ENCODE measurements at places on chromosomes 2 and 18.

DNA sequence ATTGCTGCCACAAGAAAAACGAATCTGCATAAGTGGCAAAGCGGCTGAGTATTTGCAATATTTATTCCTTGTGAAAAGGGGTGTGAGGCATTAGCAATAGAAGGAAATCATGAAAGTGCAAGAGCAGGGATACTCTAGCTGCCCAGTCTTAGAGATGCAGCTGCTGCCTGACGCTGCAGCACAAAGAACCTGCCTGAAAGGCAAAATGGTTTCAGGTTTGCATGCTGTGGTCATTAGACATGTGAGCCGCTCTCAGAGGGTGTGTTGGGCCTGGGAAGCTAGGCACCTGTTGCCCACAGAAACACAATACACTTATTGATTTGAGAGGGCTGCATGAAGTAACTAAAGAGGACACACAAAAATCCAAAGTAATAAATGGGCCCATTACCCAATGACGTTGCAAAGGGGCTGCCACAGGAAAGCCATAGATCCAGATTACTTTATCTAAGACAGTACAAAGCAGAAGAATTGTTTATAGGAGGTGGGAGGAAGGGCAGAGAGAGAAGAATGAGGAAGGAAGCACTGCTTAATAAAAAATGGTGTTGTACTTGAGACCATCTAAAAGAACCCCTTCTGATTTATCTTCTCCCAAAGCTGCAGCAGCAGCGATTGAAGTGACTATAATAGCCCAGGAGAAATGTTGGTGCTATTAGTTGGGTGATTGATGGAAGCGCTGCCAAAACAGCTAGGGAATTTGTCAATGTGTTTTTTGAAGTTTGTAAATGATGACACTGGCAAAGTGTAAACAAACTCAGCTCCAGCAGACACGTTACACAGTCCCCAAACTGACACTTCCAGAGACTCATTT is 492.4 kb upstream of the ACVR2A start:
- no peak for DNase-seq

- DNase-seq = peak; percentile 86
Measured at GRCh38 chr2:231714639-231715498, 6.5 kb downstream of the PTMA start.

DNA sequence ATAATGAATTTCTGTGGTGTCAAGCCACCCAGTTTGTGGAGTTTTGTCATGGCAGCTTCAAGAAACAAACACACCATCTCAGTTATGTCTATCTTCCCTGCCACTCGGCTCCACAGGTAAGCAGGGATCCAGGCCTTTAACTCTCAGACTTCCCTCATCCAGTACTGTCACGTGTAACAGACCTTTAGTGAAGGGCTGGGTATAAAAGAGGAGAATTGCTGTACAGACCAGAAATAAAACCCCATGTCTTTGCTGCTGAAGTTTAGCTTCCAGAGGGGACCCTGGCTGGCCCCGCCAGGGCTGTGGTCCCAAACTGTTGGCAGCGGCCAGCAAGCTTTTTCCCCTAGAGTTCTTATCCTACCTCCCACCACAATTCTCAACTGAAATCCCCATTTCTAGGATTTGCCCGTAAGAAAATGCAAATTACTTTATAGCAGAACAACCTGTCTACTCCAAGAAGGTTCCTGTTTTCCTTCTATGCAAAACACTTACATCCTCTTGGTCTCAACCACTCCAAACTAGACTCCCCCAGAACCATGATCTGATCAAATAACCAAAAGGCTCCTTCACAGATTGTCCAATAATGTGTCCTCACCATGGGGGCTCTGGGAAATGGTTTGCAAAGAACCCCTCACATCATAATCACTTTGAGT is 438.0 kb upstream of the ID2 start:
- DNase-seq = no peak

DNA sequence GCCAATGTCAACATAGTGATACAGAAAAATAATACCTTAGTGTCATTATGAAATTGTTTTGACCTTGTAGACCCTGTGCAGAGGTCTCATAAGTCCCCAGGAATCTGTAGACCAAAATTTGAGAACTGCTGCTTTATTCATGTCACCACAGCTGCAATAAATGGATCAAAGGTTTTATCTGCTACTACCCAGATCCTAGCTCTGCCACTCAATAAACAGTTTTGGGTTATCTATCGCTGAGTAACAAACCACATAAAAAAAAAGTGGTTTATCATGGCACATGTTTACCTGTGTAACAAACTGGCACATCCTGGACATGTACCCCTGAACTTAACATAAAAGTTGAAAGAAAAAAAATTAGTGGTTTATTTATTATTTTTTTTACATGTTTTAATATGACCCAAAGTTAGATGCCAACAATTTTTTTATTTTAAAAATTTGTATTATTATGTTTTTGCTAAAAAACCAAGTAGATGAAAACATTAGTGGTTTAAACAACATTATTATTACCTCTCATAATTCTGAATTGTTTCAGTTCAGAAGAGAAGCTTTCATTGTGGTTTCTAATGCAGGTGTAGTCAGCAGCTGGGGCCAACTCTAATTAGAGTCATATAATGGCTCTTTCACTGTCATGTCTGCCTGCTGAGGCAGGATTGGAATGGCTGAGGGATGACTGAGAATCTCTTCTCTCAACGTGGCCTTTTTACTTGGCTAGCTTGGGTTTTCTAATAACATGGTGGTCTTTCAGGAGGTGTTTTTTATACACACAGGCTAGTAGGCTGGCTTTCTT is 103.3 kb upstream of the SLC38A11 start:
- DNase-seq = no peak

DNA sequence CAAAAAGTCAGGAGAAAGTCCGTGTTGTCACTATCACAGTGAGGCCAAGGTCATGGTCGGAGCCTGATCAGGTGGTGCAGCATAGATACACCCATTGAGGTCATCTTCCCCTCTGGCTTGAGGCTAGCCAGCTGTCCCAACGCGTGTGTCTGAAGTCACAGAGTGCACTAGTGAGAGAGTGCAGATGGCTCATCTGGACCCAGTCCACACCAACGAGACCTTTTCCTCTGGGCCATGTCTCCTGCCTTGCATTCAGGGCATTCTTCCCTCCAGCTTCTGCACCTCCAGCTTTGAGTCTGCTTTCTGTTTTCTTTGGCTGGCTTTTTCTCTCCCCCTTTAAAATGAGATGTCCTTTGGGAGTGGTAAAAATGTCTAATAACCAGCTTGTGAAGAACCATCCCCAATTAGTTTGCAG is 146.9 kb downstream of the TDRD15 start:
- DNase-seq = no peak

DNA sequence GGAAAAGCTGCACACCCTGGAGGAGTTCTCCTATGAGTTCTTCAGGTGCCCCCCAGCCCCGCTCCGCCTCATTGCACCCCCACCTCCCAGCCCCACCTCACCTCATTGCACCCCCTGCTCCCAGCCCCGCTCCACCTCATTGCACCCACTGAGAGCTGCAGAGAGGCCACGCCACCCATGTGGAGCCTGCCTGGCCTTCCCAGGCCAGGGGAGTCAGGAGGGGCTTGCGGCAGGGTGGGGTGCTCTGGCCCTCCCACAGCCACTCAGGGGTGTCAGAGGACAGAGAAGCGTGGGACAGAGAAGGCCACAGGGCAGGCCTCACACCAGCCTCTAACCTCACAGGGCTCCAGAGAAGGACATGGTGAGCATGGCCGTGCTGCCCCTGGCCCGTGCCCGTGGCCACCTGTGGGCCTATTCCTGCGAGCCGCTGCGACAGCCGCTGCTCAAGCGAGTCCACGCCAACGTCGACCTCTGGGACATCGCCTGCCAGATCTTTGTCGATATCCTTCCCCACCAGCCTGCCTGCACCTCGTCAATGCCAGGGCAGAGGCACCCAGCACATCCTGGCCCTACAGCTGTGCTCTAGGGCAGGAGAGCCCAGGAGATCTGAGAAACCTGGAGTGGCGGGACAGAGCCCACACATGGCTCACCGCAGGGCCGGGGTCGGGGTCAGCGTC is 15.0 kb upstream of the GPR17 start:
- no peak for DNase-seq

DNA sequence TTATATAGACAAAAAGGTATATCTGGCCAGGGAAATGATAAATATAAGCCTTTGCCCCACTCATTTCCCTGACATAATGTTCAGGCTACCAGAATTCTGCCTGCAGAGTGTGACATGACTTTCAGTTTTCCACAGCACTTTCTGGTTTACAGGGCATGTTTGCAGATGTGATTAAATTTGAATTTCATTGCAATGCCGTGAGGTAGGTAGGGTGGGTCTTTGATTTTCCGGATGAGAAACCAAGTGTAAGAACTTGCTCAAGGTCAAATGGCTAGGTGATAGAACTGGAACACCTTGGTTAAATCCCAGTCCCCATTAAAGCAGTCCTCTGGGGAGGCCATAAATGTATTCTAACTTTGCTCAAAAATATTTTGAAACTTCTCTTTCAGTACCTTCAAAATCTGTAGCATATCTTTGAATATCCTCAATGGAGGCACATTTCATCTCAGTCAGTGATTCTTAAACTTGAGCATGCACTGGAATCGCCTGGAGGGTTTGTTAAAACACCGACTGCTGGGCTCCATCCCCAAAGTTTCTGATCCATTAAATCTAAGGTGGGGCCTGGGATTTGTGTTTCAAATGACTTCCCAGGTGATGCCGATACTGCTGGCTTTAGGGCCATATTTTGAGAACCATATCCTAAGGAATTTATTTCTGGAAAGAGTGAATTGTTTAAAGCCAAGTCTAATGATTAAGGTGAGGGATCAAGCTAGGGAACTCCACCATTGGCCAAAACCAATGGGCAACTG is 35.0 kb downstream of the MRPL33 start:
- no peak for DNase-seq

DNA sequence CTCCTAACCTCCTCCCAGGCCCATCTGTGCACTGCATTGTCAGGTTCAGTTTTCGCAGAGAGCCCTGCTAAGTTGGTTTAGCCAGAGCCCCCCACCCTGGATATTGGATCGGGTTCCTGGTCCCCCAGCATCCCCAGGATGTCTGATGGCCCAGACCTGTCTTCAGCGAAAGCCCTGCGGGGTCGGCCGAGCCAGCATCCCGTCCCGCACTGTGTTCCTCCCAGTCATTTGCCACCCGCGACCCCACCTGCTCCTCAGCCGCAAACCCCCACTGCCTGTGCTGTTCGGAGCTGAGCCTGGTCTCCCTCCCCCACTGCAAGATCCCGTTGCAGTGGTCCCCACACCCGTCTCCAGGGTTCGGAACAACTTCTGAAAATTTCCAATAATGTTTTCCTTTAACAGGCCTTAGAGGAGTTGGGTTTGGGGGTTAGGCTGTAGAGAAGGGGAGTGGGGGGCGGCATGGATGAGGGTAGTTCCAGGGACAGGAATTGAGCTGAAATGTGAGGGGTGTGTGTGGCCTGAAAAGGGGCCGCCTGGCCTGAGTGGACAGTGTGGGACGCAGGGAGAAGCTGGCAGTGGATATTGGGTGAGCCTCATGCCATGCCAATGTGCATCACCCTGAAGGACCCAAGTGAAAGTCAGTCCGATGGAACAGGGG is 1.6 kb upstream of the COPS9 start:
- DNase-seq = no peak

GRCh38 chr2:122255924-122256323 is 500.5 kb downstream of the TSN start:
- no peak for DNase-seq

DNA sequence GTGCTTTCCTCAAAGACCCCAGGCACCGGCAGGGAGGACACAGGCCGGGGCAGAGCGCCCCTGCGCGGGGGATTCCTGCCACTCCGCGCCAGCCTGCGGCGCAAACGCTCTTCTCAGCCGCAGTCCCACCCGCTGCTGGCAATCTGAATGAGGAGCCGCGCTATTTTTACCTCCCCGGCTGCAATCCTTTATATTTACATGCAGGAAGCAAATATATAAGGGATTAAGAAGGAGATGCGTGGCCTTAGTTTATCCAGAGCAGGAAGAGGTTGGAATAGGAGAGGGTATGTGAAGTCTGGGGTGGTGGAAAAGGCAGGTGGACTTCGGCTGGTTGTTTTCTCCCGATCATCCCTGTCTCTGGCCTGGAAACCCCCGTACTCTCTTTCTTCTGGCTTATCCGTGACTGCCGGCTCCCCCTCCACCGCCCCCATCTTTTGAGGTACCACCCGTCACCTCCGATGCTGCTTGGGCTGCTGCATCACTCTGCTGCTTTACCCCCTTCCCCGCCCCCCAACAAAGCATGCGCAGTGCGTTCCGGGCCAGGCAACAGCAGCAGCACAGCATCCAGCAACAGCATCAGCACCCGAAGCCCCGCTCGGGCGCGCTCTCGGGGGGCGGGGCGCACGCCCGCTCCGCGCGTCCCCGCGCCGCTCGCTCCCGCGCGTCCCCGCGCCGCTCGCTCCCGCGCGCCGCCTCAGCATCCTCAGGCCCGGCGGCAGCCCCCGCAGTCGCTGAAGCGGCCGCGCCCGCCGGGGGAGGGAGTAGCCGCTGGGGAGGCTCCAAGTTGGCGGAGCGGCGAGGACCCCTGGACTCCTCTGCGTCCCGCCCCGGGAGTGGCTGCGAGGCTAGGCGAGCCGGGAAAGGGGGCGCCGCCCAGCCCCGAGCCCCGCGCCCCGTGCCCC is at the start of gene ADAM23:
TSS of gene ADAM23 (plus strand) at position 700 of the 902 bp plus-strand sequence. CDS start 335 bp downstream, outside the sequence.
- peak; percentile 48 for DNase-seq

- no peak for DNase-seq
Measured at GRCh38 chr2:68605939-68606338, 37.4 kb upstream of the PROKR1 start.

GRCh38 chr18:29496152-29496680 is 1319.3 kb upstream of the CDH2 start:
- no peak for DNase-seq

DNA sequence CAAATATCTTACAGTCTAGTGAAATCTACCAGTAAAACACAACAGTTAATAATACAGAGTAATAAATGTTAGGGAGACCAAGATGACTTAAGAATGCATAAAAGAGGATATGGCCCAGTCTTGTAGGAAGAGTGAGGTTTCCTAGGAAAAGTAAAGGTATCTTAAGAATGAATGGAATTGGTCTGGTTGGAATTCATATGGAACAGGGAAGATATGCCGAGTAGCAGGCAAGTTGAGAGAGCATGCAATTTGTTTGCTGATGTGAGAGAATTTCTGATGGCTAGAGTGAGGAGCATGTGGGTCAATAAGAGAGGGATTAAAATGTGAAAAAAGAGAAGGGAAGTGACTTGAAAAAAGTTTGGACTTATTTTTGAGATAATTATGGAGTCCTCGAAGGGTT is 512.9 kb upstream of the ZEB2 start:
- no peak for DNase-seq

DNA sequence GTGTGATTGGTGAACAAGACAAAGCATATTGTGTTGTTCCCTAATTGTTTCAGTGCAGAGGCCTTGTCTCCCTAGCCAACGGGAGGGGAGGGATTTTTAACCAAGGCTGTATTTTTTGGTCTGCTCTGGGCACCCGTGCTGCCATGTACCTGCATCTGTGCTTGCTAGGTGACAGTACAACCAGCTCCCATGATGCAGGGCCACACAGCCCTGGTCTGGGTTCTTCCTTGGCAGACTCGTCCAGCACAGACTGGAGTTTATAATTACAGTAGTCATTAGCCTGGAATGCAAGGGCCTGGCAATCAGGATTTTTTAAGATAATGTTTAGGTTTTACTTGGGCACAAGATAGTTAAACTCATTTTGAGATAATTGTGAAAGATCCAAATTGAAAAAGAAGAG is 36.4 kb downstream of the TCF7L1 start:
- no peak for DNase-seq

GRCh38 chr2:120863661-120864320 is 128.1 kb downstream of the GLI2 start:
- DNase-seq = no peak
